ENCODE measurements at places on chromosomes 12 and 14.

GRCh38 chr12:132321321-132322118, 7.9 kb downstream of the GALNT9 start:
- no peak for DNase-seq

DNA sequence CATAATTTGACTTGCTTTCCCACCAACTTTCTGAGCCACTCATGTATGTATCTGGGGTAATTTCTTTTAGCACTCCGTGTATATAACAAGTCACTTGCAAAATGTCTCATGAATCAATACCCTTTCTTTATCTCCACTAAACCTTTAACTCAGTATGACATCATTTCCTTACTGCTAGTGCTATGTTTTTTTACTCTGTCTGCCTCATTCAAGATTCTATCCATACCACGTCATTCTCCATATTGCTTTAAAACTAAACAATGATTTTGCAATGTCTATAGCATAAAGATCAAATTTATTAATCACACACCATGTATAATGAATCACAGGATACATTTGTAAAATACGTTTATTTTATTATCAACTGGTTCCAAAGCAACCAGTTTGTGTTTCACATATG, 178.2 kb downstream of the PIK3C2G start:
- DNase-seq: no peak

DNA sequence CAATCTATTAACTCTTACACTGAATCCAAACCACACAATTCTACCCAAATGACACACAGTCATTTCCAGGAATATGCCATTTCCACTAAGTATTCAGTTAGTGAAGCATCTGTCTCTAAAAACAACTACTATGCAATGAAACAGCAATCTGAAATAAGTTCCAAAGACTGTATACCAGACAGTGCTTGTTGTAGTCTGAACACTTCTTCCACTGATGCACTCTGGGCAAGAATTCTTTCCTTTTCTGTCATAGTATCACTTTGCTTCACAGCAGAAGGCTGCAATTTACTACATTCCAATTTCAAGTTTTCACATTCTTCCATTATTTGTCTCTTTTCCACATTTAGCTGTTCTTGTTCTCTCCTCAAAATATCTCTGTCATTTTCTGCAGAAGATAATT, 25.8 kb downstream of the TRIP11 start:
- no peak for DNase-seq

GRCh38 chr12:52193991-52194390, 2.2 kb upstream of the KRT80 start:
- DNase-seq: no peak

DNA sequence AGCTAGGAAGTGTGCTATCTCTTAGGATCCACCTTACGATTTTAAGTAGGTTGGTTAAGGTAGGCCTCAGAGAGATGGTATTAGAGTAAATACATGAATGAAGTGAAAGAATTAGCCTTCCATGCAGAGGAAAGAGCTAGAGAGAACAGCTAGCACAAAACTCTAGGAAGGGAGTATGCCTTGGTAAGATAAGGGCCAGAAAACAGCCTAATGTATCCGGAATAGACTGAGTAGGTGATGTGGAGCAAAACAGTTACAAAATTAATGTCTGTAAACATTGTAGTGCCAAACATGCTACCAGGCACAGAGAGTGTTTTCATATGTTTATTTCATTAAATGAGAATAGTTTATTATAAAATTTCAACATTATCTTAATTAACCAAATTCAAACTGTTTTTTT, 315.1 kb downstream of the SOX5 start:
- DNase-seq: no peak

GRCh38 chr12:113862590-113863454, 103.3 kb downstream of the RBM19 start:
- no peak for DNase-seq

GRCh38 chr14:100665511-100666032, 61.1 kb upstream of the DLK1 start:
- no peak for DNase-seq

DNA sequence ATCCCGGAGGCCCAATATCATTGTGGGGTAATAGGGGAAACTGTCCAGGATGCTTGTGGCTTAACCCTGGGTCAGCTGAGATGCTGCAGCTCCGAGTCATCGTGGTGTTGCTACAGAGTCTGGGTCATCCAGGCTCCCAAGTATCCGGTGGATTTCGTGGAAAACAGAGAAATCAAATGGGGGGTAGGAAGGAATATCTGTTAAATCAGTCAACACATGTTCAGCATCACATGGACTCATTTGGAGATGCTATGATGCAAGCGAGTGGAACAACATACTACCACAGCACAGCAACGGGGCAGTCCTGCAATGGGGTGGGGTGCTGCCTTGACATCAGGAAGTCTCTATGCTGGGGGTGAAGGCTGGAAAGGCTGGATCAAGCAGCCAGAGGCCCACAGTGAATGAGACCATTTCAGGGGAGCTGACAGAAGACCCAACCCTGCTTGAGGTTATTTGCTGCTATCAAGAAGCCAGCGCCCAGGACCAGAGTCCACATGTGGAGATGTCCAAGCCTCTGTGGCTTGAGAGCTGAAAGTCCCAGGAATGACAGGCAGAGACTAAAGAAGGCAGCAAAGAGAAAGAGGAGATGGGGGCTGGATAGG, 22.9 kb downstream of the VDR start:
- DNase-seq: no peak

- no peak for DNase-seq
Measured at GRCh38 chr14:55426891-55427290, 13.5 kb downstream of the TBPL2 start.

DNA sequence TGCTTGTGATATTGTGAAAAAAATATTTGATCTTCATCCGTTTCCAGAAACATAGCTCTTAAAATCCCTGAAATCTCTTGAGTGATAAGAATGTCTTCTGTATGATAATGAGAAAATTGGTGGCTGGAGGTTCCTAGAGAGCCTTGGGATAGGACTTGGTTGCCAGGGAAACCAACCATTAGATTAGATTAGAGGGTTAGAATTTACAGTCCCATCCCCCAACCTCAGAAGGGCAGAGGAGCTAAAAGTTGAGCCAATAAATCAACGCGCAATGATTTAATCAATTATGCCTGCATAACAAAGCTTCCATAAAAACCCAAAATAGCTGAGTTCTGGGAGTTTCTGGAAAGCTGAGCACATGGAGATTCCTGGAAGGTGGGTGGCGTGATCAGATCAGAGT, 10.6 kb downstream of the SEL1L start:
- no peak for DNase-seq

GRCh38 chr12:20624718-20625117, 70.4 kb upstream of the SLCO1C1 start:
- no peak for DNase-seq

GRCh38 chr12:71671816-71672215, 7.7 kb downstream of the THAP2 start:
- DNase-seq: no peak

- no peak for DNase-seq
Measured at GRCh38 chr14:95296966-95297365, 22.7 kb downstream of the CLMN start.

- DNase-seq: no peak
Measured at GRCh38 chr14:100592972-100593371, 5.8 kb upstream of the BEGAIN start.

GRCh38 chr12:47868552-47869031, 36.2 kb downstream of the VDR start:
- no peak for DNase-seq

DNA sequence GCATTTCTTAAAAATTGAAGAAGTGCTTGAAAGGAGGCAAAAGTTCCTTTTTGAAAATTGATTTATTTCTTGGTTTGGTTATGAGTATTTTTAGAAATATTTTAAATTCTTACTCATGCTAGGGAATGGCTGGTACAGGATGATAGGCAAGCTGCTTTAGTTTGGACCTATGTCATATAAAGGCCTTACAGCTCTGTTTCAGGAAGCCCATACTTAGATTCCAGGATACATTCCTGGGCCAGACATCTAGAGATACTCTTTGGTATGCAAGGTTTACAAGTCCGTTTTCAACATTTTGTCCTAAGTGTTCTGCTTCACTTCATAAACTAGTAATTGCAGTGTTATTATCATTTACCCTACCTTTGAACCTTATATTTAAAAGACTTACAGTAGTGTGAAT, 186.8 kb downstream of the FUT8 start:
- no peak for DNase-seq

DNA sequence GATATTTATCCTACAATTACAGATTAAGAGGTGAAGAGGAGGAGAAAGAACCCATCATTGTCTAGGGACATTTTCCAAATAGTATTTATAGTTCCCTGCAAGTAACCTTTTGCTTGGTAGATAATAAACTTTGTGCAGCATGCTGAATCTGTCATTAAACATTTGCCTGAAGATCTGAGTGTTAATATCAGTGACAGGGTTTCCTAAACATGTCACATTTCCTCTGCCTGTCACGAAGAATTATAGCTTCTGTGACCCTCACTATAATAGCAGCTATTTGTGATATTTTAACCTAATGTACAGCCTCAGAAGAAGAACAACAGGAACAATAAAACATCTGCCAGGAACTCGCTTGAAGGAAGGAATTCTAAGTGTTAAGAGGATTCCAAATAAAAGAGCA, 350.3 kb downstream of the GXYLT1 start:
- DNase-seq: no peak

DNA sequence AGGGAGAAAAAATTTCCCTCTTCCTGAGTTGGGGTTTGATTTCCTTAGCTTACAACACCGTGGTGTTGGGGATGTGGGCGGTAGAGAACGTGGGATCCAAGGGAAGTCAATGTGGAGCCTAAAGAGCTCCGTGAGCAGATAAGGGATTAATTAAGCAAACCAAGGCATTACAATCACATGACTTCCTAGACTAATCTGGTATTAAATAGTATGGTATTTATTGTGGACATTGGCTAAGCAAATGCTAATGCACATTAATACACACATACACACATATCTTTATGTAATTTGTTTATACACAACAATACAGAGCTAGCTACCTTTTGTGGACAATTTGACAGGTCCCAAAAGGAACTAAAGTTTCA, 791 bp upstream of the RNF41 start:
- DNase-seq: no peak

GRCh38 chr12:53069621-53070410, 9.4 kb downstream of the SPRYD3 start:
- no peak for DNase-seq

DNA sequence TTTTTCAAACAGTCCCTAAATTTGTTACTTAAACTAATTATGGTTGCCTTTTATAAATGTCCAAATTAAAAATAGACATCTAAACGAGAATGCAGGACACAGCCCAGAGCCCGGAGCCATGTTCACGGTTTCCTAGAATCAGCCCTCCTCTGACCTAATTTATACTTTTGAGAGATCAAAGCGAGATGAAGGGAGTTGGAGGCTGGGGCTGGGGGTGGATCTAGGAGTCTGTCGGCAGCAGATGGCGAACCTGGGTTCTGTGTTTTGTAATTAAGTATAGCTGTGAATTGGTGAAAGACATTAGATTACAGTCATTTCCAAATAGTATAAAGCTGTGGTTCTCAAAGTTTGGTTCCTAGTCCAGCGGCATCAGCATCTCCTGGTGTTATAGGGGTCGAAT, 210.1 kb downstream of the SLC41A2 start:
- no peak for DNase-seq

- no peak for DNase-seq
Measured at GRCh38 chr12:113346353-113346752, 11.4 kb upstream of the SLC8B1 start.

DNA sequence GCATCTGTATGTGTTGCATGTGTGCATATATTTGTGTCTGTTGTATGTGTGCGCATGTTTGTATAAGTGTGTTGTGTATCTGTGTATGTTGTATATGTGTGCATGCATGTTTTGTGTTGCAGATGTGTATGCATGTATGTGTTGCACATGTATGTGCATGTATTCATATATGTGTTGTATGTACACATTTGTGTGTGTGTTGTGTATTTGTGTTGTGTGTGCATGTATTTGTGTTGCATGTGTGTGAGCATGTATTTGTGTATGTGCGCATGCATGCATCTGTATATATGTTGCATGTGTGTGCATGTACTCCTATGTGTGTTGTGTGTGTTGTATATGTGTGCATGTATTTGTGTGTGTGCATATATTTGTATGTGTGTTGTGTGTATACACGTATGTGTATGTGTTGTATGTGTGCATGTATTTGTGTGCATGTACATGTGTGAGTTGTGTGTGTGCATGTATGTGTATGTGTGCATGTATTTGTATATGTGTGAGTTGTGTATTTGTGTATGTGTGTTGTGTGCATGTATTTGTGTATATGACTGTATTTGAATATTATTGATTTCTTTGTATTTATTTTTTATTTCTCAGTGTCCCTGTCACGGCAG, 16.8 kb downstream of the SLC8B1 start:
- no peak for DNase-seq

GRCh38 chr12:32301216-32301615, 98.1 kb upstream of the FGD4 start:
- no peak for DNase-seq

- DNase-seq: no peak
Measured at GRCh38 chr12:107560899-107561285, 124.7 kb upstream of the PWP1 start.

DNA sequence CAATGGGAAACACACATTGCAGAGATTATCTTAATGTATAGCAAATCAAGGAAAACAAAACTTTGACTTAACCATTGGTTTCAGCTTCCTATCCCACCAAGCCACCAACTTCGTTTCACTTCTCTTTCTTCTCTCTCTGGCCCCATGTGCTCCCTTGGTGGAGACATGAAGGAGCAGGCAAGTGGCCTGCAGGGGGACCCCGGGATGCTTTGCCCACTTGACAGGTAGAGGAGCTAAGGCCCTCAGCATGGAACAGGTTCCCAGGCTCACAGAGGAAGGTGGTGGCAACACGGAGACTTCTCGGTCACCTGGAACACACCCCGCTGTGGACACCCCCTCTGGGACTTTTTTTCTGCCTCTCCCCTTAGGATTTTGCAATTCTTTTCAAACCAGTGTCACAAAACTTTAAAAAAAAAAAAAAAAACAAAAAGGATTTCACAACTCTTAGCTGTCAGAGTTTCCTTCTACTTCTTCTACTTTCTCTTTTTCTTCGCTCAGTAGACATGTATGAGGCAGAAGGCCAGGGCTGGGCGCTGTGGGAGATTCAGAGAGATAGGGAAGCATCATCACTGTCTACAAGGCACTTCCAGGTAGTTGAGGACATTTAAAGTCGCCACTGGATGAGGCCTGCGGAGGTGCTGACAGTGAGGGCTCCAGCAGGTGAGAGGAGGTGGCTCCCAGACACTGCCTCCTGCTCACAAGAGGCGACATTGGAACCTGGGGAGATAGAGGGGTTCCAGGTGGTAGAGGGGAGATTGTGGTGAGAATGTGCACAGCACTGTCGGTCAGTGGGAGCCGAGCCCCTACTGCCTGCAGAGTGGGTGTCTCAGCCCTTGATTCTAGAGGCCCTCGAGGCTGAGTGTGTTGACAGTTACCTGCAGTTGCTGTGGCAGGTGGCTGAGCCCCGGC, 119.6 kb downstream of the GCH1 start:
- DNase-seq: no peak

- DNase-seq: no peak
Measured at GRCh38 chr14:74038020-74038859, 19.1 kb downstream of the BBOF1 start.

GRCh38 chr14:73741876-73742519, 27.8 kb upstream of the PNMA1 start:
- no peak for DNase-seq

- DNase-seq: no peak
Measured at GRCh38 chr12:65878540-65878939, 54.3 kb downstream of the HMGA2 start.
